ENCODE measurements at places on chromosomes 16 and 17. TPM values are rescaled to one million over a fixed set of nuclear protein-coding genes. Genes with fewer than 3 reads are reported as not detected.

- peak overlapping the region; percentile 38 for H3K27ac ChIP-seq
- no peak for DNase-seq
- H3K4me3 ChIP-seq: no peak overlapping the region
- peaks cover 5% of the 10 kb centered on the region for H3K36me3 ChIP-seq
- no peaks in the 10 kb centered on the region for H3K4me1 ChIP-seq
Observed at GRCh38 chr17:78910497-78911284, 7.7 kb upstream of the CEP295NL start.

DNA sequence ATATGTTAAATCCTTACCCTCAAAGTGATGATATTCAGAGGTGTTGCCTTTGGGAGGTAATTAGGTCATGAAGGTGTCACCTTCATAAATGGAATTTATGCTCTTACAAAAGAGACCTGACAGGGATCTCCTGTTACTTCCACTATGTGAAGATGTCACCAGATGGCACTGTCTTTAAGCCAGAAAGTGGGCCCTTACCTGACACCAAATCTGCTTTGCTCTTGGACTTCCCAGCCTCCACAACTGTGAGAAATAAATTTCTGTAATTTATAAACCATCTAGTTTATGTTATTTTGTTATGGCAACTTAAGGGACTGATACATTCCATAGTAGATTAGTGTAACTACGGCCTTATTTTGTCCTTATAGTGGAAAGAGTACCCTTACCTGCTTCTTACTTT, 358.3 kb upstream of the SALL1 start:
- H3K36me3 ChIP-seq: no peaks in the 10 kb centered on the region
- H3K4me3 ChIP-seq: no peak overlapping the region
- no peak overlapping the region for H3K27ac ChIP-seq
- H3K4me1 ChIP-seq: no peaks in the 10 kb centered on the region

DNA sequence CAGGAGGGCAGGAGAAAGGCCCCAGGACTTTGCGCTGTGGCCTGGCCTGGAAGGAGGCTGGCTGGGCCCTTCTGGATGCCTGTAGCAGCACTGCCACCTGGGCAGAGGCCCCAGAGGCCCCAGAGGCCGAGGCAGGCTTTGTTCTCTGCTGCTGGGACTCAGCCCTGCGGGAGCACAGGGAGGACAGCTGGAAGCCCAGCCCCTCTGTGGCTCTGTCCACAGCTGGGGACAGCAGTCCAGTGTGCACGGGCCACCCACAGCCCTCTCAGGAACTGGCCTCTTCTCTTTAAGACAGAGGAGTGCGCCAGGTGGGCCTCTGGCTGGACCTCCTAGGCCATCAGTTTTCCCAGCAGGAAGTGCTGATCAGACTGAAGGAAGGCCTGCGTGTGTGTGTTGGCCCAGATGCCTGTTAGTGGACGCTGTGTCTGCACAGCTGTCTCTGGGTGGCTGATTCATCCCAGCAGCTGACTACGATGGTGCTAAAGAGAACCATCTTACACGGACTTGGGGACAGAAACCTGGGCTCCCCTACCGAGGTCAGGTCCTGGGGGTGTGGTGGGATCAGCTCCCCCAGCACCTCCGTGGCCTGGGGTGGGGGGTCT, 26.9 kb upstream of the ZNF750 start:
- no peak for DNase-seq
- H3K4me1 ChIP-seq: no peaks in the 10 kb centered on the region
- no peak overlapping the region for H3K27ac ChIP-seq
- H3K36me3 ChIP-seq: peaks cover 14% of the 10 kb centered on the region
- H3K4me3 ChIP-seq: no peak overlapping the region
- H3K27me3 ChIP-seq: no peaks in the 10 kb centered on the region

GRCh38 chr17:954431-955164, 25.0 kb downstream of the NXN start:
- no peak overlapping the region for H3K27ac ChIP-seq
- no peak overlapping the region for H3K4me3 ChIP-seq

- DNase-seq: no peak
- H3K27me3 ChIP-seq: no peaks in the 10 kb centered on the region
- no peaks in the 10 kb centered on the region for H3K36me3 ChIP-seq
Observed at GRCh38 chr17:1754430-1755112, 7.3 kb upstream of the SERPINF1 start.

The GPS2 gene
- total RNA-seq: 52.4 TPM

The KRT14 gene
- 10.3 TPM for total RNA-seq

The SAMD14 gene
- total RNA-seq: 3.2 TPM

The NPTX1 gene
- not detected for total RNA-seq

The CCDC78 gene
- 8.2 TPM for total RNA-seq
